ENCODE measurements at places on chromosomes 7 and 10. TPM values are rescaled to one million over a fixed set of nuclear protein-coding genes. Genes with fewer than 3 reads are reported as not detected.

DNA sequence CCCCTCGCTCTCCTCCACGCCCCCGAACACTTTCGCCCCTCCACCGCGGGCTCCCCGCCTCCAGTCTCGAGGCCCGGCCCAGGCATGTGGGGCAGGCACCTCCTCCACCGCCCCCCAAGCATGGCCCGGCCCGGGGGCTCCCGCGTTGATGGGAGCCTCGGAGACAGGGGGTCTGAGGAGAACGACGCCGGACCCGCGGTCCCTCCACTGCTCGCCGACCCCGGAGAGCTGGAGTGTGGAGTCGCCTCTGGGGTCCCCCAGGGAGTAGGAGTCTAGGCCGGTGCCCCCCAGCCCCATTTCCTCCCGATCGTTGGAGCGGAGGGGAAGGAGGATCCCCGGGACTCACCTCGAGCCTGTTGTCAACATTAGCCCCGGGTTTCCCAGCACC is 206 bp downstream of the UPF2 start:
- no peak for DNase-seq

DNA sequence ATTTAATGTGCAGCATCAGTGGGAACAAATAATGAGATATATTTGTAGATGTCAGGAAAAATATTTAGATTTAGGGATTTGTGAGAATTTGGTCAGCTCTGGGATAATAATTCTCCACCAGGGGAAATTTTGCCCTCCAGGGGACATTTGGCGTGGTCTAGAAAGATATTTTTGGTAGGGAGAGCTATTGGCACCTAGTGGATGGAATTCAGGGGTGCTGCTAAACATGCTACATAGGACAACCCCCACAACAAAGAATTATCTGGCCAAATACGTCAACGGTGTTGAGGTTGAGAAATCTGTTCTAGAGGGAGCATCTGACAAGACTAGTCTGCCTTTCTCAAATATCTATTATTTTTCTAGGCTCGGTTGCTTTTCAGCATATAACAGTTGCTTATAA is 2.1 kb downstream of the ADK start:
- no peak for DNase-seq

DNA sequence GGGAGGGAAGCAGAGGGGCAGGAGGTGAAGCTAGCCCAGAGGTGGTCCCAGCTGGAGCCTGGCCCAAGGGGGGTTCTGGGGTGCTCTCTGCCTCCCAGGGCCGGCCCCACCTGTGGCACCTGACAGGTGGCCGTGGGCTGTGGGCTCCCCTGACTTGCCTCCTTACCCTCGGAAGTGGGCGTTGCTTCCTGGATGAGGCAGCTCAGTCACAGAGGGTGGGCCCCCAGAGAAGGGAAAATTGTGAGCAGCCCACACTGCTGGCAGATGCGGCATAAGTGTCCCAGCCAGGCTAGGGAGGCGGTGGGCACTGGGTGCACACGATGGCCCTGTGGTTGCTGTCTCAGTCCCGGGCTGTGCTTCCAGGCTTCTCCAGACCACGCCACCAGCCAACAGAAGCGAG is 118.9 kb downstream of the LRRC18 start:
- no peak for DNase-seq

DNA sequence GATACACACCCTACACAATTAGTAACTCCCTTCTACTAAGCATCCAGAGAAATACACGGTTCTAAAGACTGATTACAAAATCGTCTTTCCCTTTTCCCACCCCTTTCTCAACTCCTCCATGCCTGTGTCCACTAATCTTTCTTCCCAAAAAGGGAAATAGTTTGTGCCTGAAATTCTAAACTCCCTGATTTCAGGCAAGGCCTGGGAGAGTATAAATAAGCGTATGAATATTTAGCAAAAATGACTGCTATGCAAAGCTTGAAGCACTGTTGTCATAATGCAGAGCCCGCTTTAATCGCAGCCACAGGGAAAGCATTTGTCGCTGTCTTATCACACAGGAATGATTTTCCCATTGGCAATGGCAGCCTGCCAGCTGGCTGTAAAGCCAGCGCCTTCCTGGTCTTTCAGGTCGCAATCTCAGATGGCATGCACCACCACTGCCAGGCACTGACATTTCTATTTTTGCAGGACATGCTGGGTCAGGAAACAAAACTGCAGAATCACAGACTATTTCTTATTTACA is 142.9 kb upstream of the PCGF5 start:
- no peak for DNase-seq

The ZPBP gene
- 0.60 TPM for polyA plus RNA-seq

DNA sequence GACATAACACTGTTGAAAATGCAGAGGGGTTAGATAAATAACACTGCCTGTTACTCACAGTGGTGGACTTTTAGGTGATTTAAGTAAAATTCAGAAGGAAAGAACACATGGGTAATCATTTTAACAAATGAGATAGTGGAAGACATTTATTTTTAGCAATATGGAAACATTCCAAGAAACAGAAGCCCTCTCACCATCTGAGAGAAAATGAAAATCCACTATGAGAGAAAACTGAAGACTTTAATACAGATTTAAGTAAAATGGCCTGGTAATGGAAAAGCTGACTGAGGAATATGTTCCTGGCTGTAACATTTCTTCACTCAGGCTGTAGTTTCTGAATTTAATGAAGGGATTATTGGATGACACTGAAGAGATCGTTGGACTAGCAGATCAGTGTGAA is 12.1 kb upstream of the ZNF786 start:
- DNase-seq: no peak

DNA sequence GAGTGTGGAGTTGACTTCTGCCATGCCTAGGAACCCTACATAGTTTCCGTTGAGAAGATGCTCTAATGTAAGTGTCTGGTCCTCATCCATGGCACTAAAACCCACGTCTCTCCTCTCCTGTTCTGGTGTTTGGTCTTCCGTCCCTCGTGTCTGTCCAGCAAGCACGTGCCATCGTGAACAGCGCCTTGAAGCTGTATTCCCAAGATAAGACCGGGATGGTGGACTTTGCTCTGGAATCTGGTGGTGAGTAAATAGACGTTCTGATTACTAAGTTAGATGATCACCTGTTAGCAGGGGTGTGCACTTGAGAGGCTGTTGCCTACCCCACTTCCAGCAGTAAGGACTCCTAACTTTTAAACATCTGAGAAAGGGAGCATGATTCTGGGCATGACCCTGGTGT is 15.1 kb upstream of the GET4 start:
- no peak for DNase-seq

DNA sequence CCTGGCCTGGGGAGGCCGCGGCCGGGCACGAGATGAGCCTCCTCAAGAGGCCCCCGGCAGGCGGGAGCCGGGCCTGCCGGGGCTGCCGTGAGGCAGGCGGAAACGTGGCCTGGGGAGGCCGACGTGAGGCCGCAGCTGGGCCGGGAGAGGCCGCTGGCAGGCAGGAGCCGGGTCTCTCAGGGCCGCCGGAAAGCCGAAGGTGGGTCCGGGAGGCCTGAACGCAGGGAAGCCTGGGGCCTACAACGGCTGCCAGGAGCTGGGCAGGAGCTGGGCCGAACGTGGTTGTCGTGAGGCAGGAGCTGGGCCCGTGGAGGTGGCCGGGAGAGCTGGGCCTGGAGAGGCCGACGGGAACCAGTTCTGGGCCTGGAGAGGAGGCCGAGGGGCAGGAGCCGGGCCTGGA is 171.9 kb downstream of the TPST1 start:
- DNase-seq: no peak

The SORCS1 gene
- polyA plus RNA-seq: 4.5 TPM

The PON1 gene
- 0.93 TPM for polyA plus RNA-seq

The WDFY4 gene
- 1.1 TPM for polyA plus RNA-seq

DNA sequence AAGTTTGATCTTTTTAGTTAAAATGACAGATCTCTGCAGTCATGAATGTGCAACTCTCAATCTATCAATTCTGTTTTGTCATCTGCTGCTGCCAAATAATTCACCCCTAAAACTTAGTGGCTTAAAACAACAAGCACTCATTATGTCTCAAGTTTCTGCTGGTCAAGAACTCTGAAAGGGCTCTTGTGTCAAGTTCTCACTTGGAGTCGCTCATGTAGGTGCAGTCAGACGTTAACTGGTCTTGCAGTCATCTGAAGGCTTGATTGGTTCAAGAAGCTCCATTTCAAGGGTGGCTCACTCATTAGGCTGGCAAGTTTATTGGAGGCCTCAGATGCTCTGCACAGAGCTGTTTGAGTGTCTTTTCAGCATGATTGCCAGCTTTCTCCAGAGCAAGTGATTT is 28.5 kb upstream of the LRRC72 start:
- no peak for DNase-seq

The RAPGEF5 gene
- polyA plus RNA-seq: 39.6 TPM

The TM9SF3 gene
- 185 TPM for polyA plus RNA-seq

The EGR2 gene
- 54.8 TPM for polyA plus RNA-seq

DNA sequence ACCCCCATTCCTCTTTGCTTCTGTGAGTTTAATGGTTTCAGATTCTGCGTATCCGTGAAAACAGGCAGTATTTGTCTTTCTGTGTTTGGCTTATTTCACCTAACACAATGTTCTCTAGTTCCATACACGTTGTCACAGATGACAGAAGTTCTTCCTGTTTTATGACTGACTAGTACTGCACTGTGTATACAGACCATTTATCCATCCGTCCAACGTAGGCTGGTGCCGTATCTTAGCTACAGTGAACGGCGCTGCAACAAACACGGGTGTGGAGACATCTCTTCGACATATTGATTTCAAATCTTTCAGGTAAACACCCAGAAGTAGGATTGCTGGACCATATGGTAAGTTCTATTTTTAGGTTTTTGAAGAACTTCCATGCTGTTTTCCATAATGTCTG is 181.7 kb downstream of the PARD3 start:
- DNase-seq: no peak

GRCh38 chr7:150731916-150732315 is 5.3 kb upstream of the GIMAP5 start:
- DNase-seq: no peak

The OLAH gene
- 0.34 TPM for polyA plus RNA-seq

GRCh38 chr10:131350660-131351059 is 39.1 kb upstream of the TCERG1L start:
- DNase-seq: no peak

DNA sequence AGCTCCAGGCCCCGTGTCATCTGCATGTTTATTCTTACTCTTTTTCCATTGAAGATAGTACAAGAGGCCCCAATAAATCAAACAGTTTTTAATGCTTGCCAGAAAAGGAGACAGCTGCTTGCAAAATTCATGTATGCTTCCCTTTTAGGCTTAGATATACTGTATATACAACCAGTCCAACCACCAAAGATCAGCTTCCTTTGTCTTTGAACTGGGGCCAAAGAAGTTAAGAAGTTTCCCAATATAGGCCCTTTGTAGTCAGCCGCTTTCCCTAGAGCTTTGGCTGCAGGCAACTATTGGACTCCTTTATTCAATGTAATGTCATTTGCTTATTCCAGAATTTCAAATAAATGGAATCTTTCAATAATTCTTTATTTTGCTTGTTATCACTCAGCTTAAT is 1395.0 kb downstream of the GATA3 start:
- DNase-seq: no peak

DNA sequence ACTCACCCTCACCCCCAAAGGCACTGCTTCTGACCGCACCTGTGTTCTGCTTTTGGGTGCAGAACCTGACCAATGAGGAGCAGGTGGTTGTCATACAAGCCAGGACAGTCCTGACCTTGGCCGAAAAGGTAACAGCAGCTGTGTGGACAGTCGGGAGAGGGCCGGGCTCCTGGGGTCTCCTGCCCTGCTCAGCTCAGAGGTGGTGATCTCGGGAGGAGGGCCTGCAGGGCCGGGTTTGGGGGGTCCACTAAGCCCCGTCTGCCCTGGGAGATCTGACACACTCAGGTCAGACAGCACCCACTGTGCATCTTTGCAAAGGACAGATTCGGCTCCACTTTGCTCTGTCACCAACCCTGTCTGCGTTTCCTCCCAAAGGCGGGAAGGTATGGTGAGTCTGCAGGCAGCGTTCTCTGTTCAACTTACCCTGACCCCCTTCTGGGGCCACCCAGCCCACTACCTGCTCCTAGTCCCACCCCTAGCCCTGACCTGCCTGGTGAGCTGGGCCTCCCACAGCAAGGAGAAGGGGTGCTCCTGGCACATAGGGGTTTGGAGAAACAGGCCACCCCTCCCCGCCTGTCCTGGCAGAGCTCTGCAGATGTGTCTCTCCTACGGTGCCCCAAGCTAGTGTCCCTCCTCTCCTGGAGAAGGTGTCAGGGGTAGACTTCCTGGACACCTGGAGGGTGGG is 33.7 kb upstream of the DPYSL4 start:
- no peak for DNase-seq

DNA sequence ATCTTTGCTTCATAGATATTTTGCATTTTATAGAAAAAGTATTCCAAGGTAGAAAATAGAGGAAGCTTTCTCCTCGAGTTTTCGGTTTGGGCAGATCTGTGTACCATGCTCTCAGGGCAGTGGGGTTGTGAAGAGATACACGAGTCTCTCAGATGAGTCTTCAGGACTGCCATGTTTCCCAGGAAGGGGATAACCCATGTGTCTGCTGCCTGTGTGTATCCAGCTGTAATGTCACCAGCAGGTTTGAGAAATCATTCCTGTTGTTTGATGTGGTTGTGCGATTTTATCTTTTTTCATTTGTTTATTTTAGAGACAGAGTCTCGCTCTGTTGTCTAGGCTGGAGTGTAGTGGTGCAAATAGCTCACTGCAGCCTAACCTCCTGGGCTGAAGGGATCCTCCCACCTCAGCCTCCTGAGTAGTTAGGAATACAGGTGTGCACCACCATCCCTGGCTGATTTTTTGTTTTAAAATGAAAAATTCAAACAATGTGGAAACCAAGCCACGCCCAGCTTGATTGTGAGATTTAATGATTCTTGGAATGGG is 48.9 kb downstream of the SNX10 start:
- no peak for DNase-seq

The TFR2 gene
- 0.64 TPM for polyA plus RNA-seq

DNA sequence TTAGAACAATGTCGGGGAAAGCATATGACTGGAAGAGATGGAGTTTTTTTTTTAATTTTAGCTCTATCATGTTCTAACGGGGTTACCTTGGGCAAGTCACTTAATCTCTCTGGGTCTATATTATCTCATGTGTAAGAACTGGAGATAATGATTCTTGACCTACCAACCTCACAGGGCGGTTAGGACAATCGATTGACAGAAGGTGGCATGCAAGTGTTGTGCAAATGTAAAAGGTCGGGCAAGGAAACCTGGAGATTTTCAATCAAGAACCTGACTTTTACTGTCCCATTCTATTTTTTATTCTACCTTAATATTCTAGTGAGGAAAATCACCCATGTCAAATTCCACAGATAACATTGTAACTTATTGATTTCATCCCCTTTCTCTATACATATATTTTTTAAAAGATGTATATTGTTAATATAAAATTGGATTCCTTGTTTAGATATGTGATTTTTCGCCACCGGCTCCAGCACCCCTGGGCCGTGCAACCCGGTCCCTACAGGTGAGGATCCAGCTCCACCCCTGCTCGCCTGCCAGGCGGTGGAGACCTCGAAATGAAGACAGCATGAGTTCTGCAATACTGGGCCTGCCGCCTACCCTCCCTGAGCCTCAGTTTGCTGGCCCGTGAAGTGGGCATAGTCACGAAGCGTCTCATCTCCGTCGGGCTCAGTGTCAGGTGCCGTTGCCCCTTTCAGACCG is 497.6 kb upstream of the PHF14 start:
- DNase-seq: no peak

All from left renal pelvis (tissue), 4 donors.